Activated CD4-positive, alpha-beta T cell treated with anti-CD3 and anti-CD28 coated beads for 24 hours (primary cell): ENCODE measurements at places on chromosomes 1 and 21.
A peak's percentile ranks its signal among the peaks of the same experiment; 100 is the strongest.

- no peak for DNase-seq
Observed at GRCh38 chr21:38979271-38980121, 173.8 kb downstream of the ETS2 start.

GRCh38 chr21:36386031-36386642, 945 bp downstream of the CHAF1B start:
- no peak for DNase-seq

DNA sequence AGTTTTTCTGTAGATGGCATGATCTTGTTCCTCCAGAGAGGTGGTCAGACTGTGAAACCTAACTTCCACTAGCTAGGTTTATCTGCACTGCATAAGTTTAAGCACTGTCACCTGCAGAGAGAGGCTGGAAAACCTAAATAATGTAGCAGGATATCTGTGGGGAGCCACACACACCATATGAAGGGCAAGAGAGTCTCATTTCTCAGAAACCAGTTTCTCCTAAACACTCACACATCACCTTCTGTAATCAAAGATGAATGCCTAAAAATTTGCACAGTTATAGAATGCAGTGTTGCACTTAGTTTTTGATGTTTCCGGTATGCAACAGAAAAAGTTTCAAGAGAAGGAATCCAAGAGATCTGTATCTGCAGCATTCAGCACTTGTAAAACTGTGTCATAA, 654.6 kb downstream of the ADGRL2 start:
- DNase-seq: no peak

DNA sequence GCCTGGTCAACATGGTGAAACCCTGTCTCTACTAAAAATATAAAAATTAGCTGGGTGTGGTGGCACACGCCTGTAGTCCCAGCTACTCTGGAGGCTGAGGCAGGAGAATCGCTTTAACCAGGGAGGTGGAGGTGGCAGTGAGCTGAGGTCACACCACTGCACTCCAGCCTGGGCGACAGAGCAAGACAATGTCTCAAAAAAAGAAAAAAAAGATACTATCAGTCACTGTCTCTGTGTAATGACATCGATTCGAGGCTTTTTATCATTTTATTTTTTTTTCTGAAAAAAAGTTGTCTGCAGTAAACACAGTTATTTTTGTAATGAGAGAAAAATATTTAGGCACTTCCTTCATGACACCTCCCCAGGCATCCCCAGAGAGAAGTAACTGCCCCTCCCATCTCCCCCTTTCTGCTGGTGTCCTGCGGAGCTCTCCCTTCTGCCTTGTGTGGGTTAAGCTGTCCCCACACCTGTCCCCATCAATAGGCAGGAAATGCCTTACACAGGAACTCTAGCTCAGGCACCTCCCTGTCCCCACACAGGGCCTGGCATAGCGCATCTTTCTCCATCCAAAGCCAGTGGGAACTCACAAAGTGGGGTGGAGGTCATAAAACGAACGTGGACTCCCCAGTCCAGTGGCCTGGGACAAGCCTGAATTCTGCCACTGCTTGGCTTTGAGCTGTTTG, 132.0 kb downstream of the SYF2 start:
- DNase-seq: no peak

- no peak for DNase-seq
Observed at GRCh38 chr1:3396411-3396810, 58.1 kb upstream of the ARHGEF16 start.

DNA sequence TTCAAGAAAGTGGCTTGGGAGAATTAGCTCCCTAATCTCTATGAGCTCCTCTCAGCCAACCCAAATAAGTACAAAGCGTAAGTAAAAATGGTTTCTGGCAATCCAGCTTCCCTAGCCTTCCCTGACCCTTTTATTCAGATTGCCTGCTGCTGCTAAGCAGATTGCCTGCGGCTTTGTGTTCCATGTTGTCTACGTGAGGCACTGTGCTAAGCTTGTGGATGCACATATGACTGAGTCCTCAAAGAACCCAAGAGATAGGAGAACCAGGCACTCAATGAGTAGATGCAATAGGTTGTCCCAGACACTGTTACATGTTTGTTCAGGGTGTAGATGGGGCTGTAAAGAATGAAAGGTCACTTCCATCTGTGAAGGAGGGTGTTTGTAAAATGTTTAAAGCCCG, 6.3 kb upstream of the OSBPL9 start:
- DNase-seq: no peak

GRCh38 chr1:26164036-26164860, 4.5 kb downstream of the C1orf232 start:
- DNase-seq: peak; percentile 36

GRCh38 chr21:43987509-43987908, 24.6 kb upstream of the TRAPPC10 start:
- no peak for DNase-seq

DNA sequence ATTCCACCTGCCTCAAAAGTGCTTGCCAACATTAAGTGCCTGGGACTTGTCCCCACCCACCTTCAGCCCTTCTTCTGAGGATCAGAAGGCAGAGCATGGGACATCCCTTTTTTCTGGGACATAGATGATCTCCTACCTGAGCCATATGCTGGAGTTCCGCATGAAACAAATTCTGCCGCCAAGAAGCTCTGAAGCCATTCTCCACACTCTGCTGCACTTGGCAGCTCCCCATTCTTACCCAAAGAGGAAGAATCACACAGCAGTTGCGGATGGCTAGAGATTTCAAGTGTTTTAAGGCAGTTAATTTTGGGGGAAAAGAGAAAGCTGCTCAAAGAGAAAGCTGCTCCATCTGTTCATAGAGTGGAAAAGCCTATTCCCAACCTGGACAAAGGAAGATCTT, 197.3 kb upstream of the COA6 start:
- no peak for DNase-seq

- no peak for DNase-seq
Observed at GRCh38 chr1:147243228-147243685, 773 bp downstream of the CHD1L start.

DNA sequence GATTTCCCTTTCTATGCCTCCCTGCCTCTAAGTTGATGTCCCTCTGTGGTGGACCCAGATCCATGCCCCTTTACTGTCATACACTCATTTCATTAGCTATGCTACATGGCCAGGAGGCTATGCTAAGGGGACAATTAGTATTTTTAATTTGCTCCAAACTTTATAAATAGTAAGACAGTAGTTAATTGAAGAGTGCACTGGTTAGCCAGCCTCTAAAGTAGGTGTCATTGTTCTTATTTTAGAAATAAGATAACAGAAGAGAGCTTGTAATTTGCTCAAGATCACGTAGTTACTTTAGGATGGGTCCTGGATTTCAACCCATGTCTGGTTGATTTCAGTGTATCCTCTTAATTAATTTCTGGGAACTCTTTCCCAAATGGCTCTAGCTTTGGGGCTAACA, 29.4 kb upstream of the GNG12 start:
- DNase-seq: no peak

DNA sequence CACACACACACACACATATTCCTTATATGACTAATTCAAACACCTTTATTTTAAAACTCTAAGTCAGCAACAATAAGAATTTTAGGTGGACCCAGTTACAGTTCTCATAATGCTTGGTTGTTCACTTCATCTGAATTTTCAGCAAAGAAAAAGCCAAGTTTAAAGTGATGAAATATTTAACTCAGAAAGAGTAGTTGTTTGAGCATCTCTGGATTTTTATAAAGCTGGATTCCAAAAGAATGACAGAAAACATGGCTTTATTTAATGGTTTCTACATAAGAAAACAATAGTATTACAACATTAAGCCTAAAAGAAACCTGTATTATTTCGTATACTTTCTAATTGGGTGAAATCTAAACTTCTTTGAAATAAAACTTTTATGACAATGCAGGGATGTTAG, 54.2 kb upstream of the ADAMTS5 start:
- DNase-seq: no peak

DNA sequence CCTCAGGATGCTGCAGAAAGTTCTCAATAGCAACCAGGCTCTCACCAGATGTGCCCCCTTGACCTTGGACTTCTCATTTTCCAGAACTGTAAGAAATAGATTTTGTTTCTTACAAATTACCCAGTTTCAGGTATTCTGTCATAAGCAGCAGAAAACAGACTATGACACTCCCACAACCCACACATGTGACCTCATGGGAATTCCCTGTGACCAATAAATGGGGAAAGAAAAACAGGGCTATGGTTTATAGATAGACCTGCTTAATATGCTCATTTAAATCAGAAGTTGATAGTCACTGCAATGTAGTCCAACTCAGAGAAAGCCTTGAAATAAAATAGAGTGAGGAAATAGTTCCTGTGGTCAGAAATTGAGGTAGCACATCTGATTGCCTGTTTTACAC, 380.9 kb upstream of the PTBP2 start:
- no peak for DNase-seq

GRCh38 chr1:111596499-111596898, 23.1 kb upstream of the RAP1A start:
- no peak for DNase-seq

DNA sequence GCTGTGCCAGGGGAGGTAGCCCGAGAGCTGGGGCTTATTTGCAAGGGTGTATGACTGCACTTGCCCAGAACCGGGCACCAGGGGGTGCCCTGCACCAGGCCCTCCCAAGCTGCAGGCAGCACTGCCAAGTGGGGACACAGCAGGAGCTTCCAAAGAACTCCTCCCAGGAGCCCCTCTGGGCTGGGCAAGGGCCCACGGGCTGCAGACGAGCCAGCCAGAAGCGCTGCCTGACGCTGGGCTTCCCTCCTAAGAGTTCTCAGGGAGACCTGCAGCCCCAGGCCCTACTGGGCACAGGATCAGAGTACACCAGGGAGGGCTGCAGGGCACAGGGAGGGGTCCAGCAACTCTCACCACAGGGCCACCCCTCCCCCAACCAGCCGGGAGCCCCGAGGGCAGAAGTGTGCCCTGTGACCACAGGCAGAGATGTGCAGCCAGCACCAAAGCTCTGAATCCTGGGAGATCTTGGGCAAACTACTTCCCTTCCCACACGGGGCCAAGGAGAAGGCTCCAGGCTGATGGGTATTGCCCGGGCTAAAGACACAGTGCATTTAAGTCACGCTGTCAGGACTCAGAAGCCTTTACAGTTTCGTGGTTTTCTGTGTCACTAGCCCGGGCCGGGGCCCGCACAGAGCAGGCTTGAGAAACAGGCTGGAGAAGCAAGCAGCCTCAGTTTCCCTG, 63.4 kb downstream of the KCNAB2 start:
- DNase-seq: no peak

GRCh38 chr1:10761503-10762152, 34.8 kb downstream of the CASZ1 start:
- DNase-seq: no peak

DNA sequence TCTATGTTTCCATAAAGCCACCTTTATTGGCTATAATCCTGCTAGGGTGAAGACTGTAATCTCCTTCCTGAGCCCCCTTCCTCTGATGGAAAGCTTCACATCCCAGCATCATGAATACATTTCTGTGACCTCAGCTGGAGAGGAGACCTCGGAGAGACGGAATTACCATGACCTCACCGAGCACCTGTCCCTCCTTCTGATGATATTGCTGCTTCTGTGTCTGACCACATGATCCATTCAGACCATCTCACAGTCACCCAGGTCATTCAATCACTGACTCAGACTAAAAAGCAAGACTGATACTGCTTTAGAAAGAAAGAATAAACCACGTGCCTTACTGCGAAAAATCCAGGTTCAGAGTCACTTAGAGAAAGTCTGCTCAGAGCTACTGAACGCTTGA, 8.8 kb downstream of the KCND3 start:
- DNase-seq: no peak

DNA sequence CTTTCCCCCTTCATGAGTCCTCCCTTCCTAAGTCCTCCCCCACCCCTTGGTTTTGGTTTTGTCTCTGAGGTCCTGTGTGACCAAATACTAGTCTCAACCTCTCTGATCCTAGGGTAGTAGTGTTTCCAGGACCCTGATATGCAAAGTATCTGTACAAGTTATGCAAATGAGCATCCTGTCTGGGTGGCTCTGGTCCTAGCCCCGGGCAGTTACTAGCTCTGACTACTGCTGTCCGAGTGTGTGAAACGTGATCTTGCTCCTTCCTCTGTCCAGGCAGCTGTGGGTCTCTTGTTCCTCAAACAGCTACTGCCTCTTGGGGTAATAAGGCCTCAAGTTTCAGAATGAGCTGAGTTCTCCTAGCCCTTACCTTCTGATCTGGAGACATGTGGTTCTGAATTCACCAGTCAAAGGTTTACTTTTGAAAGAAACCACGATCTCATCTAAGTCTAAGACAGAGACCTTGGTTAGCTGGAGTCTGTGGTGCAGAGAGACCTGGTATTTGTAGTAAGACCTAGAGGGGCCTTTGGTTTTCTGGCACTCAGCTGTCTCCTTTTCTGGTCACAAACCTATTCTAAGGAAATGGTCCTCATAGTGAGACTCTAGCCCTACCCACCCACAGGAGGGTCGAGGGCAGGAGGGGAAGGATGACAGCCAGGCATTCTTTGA, 31.0 kb upstream of the IL19 start:
- no peak for DNase-seq

- DNase-seq: peak; percentile 19
Observed at GRCh38 chr1:28507646-28508434, 2.0 kb downstream of the RCC1 start.

GRCh38 chr1:25657121-25657882, 40.7 kb downstream of the MAN1C1 start:
- DNase-seq: no peak

- no peak for DNase-seq
Observed at GRCh38 chr1:19635646-19636045, 8.5 kb upstream of the NBL1 start.

GRCh38 chr1:63902844-63903589, 129.2 kb downstream of the ROR1 start:
- DNase-seq: no peak

- DNase-seq: no peak
Observed at GRCh38 chr1:24673341-24673740, 30.2 kb downstream of the SRRM1 start.

DNA sequence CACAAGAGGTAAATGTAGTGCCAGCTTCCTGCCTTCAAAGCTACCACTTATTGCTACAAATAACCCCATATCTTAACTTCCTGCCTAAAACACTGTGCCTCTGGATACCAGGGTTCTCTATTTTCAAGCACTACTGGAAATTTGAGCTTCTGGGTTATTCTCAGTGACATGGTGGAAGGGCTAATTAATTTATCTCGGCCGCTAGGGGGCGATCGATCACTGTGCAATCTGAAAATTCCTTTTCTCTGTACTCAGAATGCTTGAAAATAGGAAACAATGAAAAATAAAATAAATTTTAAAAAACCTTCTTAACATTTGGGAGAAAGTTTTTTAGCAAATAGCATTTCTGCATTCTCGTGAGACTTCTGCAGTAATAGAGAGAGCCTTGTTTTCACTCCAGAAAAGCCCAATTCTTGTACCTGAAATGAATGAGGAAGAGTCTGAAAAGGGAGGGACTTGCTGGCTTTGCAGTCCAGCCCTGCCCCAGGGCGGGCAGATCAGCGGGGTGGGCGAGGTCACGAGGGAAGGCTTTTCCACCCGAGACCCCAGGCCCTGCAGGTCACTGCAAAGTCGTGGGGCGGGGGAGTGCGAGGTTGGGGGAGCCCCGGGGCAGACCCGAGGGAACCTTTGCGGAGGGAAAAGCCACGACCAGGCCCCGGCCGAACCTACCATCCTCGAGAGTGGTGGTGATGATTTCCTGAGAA, 276.7 kb downstream of the PCP4 start:
- peak; percentile 9 for DNase-seq
